ENCODE measurements at places on chromosomes 2 and 18.

DNA sequence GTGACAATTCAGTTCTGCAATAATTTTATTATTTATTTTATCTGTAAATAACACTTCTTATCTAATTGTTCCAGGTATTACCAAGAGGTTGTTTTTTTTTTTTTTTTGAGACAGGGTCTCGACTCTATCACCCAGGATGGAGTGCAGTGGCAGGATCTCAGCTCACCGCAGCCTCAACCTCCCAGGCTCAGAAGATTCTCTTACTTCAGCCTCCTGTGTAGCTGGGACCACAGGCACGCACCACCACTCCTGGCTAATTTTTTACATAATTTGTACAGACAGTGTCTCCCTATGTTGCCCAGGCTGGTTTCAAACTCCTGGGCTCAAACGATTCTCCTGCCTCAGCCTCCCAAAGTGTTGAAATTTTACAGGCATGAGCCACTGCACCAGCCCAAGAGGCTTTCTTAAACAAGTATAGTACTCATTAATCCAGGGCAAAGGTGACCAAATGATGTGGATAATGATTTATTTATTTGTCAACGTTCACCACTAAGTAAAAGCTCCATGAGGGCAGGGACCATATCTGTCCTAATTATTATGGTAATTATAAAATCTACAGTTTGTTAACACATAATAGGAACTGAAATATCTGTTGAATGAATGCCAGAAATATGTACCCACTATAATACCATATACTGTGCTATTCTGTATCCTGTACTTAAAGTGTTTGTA is 12.0 kb downstream of the STK17B start:
- H3K27ac ChIP-seq = peak overlapping the region; percentile 84
- H3K36me3 ChIP-seq = peaks cover 69% of the 10 kb centered on the region
- H3K4me1 ChIP-seq = peaks cover 86% of the 10 kb centered on the region

GRCh38 chr18:25434745-25435144 is 82.8 kb upstream of the ZNF521 start:
- no peak for DNase-seq
- H3K4me1 ChIP-seq = no peaks in the 10 kb centered on the region
- H3K27ac ChIP-seq = no peak overlapping the region
- no peak overlapping the region for H3K4me3 ChIP-seq

- H3K27me3 ChIP-seq = no peaks in the 10 kb centered on the region
- no peak overlapping the region for H3K27ac ChIP-seq
- no peak overlapping the region for H3K4me3 ChIP-seq
- no peaks in the 10 kb centered on the region for H3K4me1 ChIP-seq
- H3K36me3 ChIP-seq = peaks cover 34% of the 10 kb centered on the region
Observed at GRCh38 chr18:79477711-79478483, 82.2 kb downstream of the NFATC1 start.

GRCh38 chr18:66271962-66272361 is 331.9 kb downstream of the CDH19 start:
- no peak overlapping the region for H3K27ac ChIP-seq
- no peaks in the 10 kb centered on the region for H3K4me1 ChIP-seq
- no peaks in the 10 kb centered on the region for H3K36me3 ChIP-seq
- no peak for DNase-seq
- H3K27me3 ChIP-seq = no peaks in the 10 kb centered on the region
- no peak overlapping the region for H3K4me3 ChIP-seq

DNA sequence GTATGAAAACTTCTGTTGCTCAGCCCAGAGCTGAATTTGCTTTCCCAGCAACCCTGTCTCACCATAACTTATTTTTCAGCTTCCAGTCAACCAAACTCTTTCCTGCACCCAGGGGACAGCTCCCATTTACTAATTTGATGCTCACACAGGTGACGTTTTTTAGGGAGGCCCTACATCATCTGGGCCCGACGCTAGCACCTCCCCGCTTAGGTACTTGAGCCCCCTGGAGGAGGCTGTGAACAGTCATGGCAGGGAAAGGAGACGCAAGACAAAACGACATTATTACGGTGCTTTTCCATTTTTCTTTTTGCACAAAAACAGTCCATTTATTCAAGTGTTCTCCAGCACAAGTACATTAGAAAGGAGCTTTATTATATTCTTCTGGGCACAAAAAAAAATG is 59.2 kb upstream of the POMC start:
- H3K27me3 ChIP-seq = no peaks in the 10 kb centered on the region
- H3K4me1 ChIP-seq = peaks cover 18% of the 10 kb centered on the region
- no peak for DNase-seq
- no peak overlapping the region for H3K4me3 ChIP-seq
- no peak overlapping the region for H3K27ac ChIP-seq

Measured in activated B cell treated with CpG ODN at 0.5 μM for 24 hours (primary cell).